PC-3 (cell line): ENCODE measurements at places on chromosomes 6 and 20. TPM values are rescaled to one million over a fixed set of nuclear protein-coding genes. Genes with fewer than 3 reads are reported as not detected.
A peak's percentile ranks its signal among the peaks of the same experiment; 100 is the strongest.

Gene SCUBE3
- total RNA-seq, result 1.5 and 2.4 TPM in 2 replicates

Gene BNIP5
- total RNA-seq, result not detected in 2 replicates

Gene OXT
- total RNA-seq, result not detected in 2 replicates

Gene FNDC1
- not detected in 2 replicates for total RNA-seq

Gene KIF3B
- 20.0 and 23.0 TPM in 2 replicates for total RNA-seq

Gene FUT9
- 0.04 TPM in 1 of 2 replicates, not detected in the other for total RNA-seq

Gene TFAP2C
- 36.3 and 37.6 TPM in 2 replicates for total RNA-seq

Gene GJA10
- not detected in 2 replicates for total RNA-seq

Gene TFAP2A
- total RNA-seq, result 29.4 and 35.5 TPM in 2 replicates

Gene CLDN20
- total RNA-seq, result not detected in 2 replicates

Gene DTNBP1
- total RNA-seq, result 7.9 and 9.8 TPM in 2 replicates

GRCh38 chr6:158694913-158695312 is 45.1 kb downstream of the SYTL3 start:
- H3K27me3 ChIP-seq, result no peaks in the 10 kb centered on the region
- no peaks in the 10 kb centered on the region for H3K4me1 ChIP-seq
- no peak overlapping the region for H3K27ac ChIP-seq

GRCh38 chr20:64006490-64006889 is 25.6 kb downstream of the PRPF6 start:
- H3K4me1 ChIP-seq, result no peaks in the 10 kb centered on the region
- H3K27ac ChIP-seq, result no peak overlapping the region
- no peak for DNase-seq
- H3K36me3 ChIP-seq, result peaks cover 72% of the 10 kb centered on the region
- no peaks in the 10 kb centered on the region for H3K27me3 ChIP-seq
- H3K4me3 ChIP-seq, result no peak overlapping the region

DNA sequence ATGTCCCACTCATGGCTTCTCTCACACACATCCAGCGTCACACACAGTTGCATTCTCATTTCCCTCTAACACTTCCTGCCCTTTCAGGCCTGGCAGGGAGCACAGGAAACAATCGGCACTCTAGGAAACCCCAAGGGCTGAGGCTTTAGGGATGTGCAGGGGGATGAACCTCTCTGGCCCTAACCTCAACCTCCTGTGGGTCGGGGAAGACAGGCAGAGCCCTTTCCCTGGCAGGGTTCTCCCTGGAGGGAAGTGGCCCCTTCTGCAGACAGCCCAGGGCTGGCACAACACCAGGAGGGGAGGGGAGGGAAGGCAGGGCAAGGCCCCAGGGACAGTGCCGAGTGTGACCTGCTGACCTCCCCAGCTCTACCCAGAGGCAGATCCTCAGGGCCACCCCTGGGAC is 2.7 kb downstream of the TEAD3 start:
- H3K27ac ChIP-seq, result no peak overlapping the region
- no peak overlapping the region for H3K4me3 ChIP-seq
- H3K36me3 ChIP-seq, result no peaks in the 10 kb centered on the region
- no peaks in the 10 kb centered on the region for H3K27me3 ChIP-seq
- peaks cover 33% of the 10 kb centered on the region for H3K4me1 ChIP-seq

- no peak overlapping the region for H3K4me3 ChIP-seq
- no peak overlapping the region for H3K27ac ChIP-seq
- peaks cover 9% of the 10 kb centered on the region; the same call in 1 of the 2 replicates for H3K4me1 ChIP-seq
- no peaks in the 10 kb centered on the region for H3K36me3 ChIP-seq
- no peaks in the 10 kb centered on the region for H3K27me3 ChIP-seq
Observed at GRCh38 chr6:3665608-3666007, 85.9 kb downstream of the PXDC1 start.

DNA sequence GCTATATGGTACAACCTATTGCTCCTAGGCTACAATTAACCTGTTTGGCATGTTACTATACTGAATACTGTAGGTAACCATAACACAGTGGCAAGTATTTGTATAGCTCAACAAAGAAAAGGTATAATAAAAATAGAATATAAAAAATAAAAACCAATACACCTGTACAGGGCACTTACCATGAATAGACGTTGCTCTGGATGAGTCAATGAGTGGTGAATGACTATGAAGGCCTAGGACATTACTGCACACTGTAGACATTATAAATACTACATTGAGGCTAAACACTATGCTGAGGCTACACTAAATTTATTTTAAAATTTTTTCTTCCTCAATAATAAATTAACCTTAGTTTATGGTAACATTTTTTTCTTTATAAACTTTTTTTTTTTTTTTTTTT is 18.6 kb downstream of the ELOVL5 start:
- DNase-seq, result peak; percentile 21
- peaks cover 36% of the 10 kb centered on the region for H3K4me1 ChIP-seq
- H3K27me3 ChIP-seq, result no peaks in the 10 kb centered on the region

GRCh38 chr20:51961964-51962761 is 159.8 kb upstream of the SALL4 start:
- H3K4me1 ChIP-seq, result no peaks in the 10 kb centered on the region
- H3K27me3 ChIP-seq, result no peaks in the 10 kb centered on the region
- H3K4me3 ChIP-seq, result no peak overlapping the region
- H3K36me3 ChIP-seq, result no peaks in the 10 kb centered on the region

DNA sequence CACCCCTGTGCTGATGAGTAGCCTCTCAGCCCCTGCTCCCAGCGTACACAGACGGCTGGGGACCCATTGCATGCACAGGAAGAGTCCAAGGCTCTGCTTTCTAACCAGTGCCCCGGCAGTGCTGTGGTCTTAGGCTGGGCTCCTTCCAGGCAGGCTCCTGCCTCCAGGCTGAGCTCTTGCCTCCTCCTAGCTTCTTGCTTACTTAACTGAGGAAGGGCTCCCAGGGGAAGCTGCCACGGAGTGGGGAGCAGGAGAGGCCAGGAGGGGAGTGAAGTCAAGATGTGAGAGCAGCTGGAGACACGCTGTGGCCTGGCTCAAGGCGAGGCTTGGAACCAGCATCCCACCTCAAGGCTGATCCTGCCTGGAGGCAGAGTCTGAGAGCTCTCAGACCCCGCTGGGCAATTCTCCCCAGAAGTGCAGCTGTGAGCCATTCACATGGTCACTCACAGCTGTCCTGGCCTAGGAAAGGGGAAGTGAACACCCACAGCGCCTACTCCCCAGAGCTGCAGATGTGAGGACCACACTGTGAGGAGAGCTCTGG is 141.0 kb downstream of the TBXT start:
- no peak for DNase-seq
- no peak overlapping the region for H3K4me3 ChIP-seq
- H3K4me1 ChIP-seq, result no peaks in the 10 kb centered on the region
- H3K36me3 ChIP-seq, result no peaks in the 10 kb centered on the region
- H3K27ac ChIP-seq, result no peak overlapping the region

DNA sequence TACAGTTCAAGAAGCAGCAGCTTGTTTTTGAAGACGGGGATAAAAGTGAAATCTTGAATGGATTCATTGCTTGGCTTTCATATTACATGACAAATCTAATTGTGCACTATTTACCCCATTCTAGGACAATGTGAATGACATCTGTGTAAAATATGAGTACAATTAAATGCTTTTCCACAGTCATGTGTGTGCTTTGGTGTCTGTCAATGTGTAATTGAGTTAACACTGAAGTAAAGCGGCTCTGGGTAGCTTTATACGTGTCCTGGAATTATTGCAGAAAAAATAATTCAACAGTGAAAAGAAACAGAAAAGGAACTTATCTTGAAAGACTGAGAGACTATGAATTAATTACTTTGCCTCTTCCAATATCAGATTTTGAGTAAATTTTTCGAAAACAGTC is 233.5 kb upstream of the HS3ST5 start:
- H3K27me3 ChIP-seq, result no peaks in the 10 kb centered on the region
- H3K4me1 ChIP-seq, result peaks cover 8% of the 10 kb centered on the region; the same call in 1 of the 2 replicates

- no peaks in the 10 kb centered on the region for H3K27me3 ChIP-seq
- peaks cover 29% of the 10 kb centered on the region for H3K4me1 ChIP-seq
- H3K4me3 ChIP-seq, result no peak overlapping the region
- DNase-seq, result peak; percentile 98
Observed at GRCh38 chr20:51335329-51335841, 207.1 kb downstream of the NFATC2 start.

GRCh38 chr6:159983641-159984080 is 14.8 kb downstream of the IGF2R start:
- no peak for DNase-seq
- H3K4me3 ChIP-seq, result no peak overlapping the region
- no peaks in the 10 kb centered on the region for H3K36me3 ChIP-seq
- no peaks in the 10 kb centered on the region for H3K27me3 ChIP-seq
- peaks cover 48% of the 10 kb centered on the region for H3K4me1 ChIP-seq

GRCh38 chr6:2021713-2022125 is 223.7 kb downstream of the GMDS start:
- no peaks in the 10 kb centered on the region for H3K27me3 ChIP-seq
- peaks cover 14% of the 10 kb centered on the region for H3K4me1 ChIP-seq
- H3K4me3 ChIP-seq, result no peak overlapping the region
- no peak overlapping the region for H3K27ac ChIP-seq
- H3K36me3 ChIP-seq, result no peaks in the 10 kb centered on the region

- H3K27ac ChIP-seq, result no peak overlapping the region
- no peaks in the 10 kb centered on the region for H3K4me1 ChIP-seq
- no peaks in the 10 kb centered on the region for H3K27me3 ChIP-seq
- no peak for DNase-seq
- no peak overlapping the region for H3K4me3 ChIP-seq
- H3K36me3 ChIP-seq, result peaks cover 28% of the 10 kb centered on the region
Observed at GRCh38 chr20:57650756-57651483, 30.7 kb upstream of the ZBP1 start.

GRCh38 chr6:113830140-113830539 is 27.0 kb upstream of the MARCKS start:
- H3K4me1 ChIP-seq, result 0 out of 2 replicates have a peak, but pooled peaks cover 2% of the 10 kb centered on the region
- H3K4me3 ChIP-seq, result no peak overlapping the region
- no peaks in the 10 kb centered on the region for H3K36me3 ChIP-seq
- H3K27me3 ChIP-seq, result no peaks in the 10 kb centered on the region
- DNase-seq, result no peak

DNA sequence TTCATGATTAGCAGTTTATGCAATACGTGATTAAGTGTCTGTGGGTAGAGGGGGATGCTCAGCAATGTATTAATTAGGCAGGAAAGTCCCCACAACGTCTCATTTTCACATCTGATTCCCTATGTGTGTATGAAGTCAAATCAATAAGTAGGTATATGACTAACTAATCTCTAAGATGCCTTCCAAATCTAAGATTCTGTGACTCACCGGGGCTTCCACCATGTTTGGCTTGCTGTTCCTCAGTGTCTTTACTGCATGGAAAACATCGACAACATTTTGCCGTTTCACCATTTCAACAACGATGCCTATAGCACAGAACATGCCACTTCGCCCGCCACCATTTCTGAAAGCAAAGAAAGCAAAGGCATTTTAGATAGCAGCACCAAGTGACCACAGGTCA is 72.0 kb upstream of the THEMIS start:
- no peaks in the 10 kb centered on the region; the same call in none of the 2 replicates for H3K36me3 ChIP-seq
- H3K4me1 ChIP-seq, result peaks cover 18% of the 10 kb centered on the region
- no peaks in the 10 kb centered on the region for H3K27me3 ChIP-seq

DNA sequence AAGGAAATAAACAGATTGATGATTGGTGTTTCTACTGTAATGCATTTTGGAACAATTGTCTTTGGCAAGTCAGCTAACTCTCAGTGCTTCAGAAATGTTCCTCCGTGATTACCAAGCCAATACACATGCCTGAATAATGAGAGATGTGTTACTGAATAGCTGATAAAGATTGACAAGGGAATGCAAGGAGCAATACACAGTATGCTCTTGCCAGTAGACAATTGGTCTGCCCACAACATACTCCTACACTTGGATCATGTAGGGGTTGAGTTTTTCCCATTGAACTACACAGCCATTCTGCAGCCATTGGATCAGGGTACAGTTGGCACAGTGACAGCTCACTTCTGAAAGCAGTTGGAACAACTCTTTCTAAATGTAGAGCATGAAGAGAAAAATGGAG is 5.6 kb upstream of the GJB7 start:
- H3K4me3 ChIP-seq, result no peak overlapping the region
- H3K4me1 ChIP-seq, result no peaks in the 10 kb centered on the region
- no peaks in the 10 kb centered on the region for H3K36me3 ChIP-seq
- H3K27me3 ChIP-seq, result no peaks in the 10 kb centered on the region
- no peak for DNase-seq

- no peak overlapping the region for H3K27ac ChIP-seq
- no peaks in the 10 kb centered on the region for H3K36me3 ChIP-seq
- no peaks in the 10 kb centered on the region for H3K4me1 ChIP-seq
- peaks cover 62% of the 10 kb centered on the region for H3K27me3 ChIP-seq
- H3K4me3 ChIP-seq, result no peak overlapping the region
- no peak for DNase-seq
Observed at GRCh38 chr20:57156011-57156729, 110.3 kb downstream of the BMP7 start.

GRCh38 chr6:168956884-168957730 is 296.5 kb downstream of the THBS2 start:
- H3K4me3 ChIP-seq, result no peak overlapping the region
- H3K36me3 ChIP-seq, result no peaks in the 10 kb centered on the region
- no peak overlapping the region for H3K27ac ChIP-seq
- peaks cover 10% of the 10 kb centered on the region for H3K27me3 ChIP-seq

DNA sequence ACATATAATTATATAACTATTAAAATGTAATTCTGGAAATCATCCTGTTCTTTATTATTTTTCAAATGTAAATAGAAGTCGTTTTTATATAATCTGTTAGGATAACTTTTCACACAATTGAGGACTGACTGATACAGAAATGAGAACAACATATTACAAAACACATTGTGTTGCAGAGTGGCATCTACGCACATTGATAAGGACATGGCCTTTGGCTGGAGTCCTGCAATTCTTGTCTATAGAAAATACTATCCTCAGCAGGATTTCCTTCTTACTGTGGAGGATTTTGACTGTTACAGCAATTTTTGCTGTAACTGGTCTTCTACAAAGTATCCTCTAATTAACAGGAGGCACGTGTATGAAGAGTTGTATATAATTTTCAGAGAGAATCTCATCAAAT is 19.8 kb downstream of the SH3BGRL2 start:
- H3K4me1 ChIP-seq, result no peaks in the 10 kb centered on the region
- H3K27ac ChIP-seq, result no peak overlapping the region
- no peak for DNase-seq
- no peaks in the 10 kb centered on the region for H3K36me3 ChIP-seq

DNA sequence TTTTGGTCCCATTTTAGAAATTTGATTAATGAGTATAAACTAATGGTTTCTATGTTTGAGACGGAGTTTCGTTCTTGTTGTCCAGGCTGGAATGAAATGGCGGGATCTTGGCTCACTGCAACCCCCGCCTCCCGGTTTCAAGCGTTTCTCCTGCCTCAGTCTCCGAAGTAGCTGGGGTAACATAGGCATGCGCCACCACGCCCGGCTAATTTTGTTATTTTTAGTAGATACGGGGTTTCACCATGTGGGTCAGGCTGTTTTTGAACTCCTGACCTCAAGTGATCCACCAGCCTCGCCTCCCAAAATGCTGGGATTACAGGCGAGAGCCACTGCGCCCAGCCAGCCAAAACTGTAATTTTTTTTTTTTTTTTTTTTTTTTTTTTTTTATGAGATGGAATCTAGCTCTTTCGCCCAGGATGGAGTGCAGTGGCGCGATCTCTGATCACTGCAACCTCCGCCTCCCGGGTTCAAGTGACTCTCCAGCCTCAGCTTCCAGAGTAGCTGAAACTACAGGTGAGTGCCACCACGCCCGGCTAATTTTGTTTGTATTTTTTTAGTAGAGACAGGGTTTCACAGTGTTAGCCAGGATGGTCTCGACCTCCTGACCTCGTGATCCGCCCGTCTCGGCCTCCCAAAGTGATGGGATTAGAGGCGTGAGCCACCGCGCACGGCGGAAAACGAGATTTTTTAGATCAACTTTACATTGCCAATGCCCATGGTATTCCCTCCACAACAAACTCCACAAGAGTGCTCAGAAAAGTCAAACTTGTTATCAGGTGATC is 127.8 kb downstream of the HFE start:
- DNase-seq, result peak; percentile 39
- H3K36me3 ChIP-seq, result no peaks in the 10 kb centered on the region
- H3K4me3 ChIP-seq, result peak overlapping the region; percentile 86
- H3K4me1 ChIP-seq, result peaks cover 6% of the 10 kb centered on the region; the same call in 1 of the 2 replicates
- no peaks in the 10 kb centered on the region for H3K27me3 ChIP-seq
